ENCODE measurements at places on chromosomes 16 and 17.

GRCh38 chr16:58379736-58380135 is 12.5 kb upstream of the GINS3 start:
- DNase-seq, result no peak

GRCh38 chr17:18016426-18016825 is 22.5 kb downstream of the ATPAF2 start:
- no peak for DNase-seq

DNA sequence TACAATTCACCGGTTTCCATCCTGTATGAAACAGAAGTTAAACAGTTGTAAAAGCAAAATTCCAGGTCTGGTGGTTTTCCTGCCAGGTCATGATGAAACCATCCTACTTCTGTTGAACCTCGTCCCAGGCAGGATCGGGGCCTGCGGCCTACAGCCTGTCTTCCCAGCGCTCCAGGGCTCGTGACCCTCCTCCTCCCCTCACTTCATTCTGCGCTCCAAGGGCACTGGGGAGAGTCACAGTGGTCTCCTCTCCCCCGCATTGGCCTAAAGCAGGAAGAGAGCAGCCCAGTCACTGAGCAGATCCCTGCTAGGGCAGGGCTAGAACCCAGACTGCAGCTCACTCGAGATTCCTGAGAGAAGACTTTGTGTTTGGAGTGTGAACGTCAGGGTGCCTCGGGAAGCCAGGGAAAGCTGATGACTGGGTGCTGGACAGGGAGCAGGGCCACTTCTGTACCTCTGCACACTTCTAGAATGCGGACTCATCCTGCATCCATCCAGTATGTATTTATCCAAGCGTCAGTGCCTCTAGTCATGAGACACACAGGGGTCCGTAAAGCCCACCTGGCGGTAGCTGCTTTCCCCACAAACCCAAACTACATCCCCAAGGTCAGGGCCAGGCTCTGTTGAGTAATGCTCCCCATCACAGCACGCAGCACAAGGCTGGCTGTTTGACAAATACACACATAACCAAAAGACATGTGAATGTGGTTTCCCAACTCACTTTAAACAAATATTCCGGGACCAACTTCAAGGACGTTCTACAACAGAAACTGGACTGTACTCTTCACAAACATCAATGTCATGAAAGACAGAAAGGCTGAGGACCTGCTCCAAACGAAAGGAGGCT is 1.7 kb upstream of the ITGAE start:
- DNase-seq, result no peak

DNA sequence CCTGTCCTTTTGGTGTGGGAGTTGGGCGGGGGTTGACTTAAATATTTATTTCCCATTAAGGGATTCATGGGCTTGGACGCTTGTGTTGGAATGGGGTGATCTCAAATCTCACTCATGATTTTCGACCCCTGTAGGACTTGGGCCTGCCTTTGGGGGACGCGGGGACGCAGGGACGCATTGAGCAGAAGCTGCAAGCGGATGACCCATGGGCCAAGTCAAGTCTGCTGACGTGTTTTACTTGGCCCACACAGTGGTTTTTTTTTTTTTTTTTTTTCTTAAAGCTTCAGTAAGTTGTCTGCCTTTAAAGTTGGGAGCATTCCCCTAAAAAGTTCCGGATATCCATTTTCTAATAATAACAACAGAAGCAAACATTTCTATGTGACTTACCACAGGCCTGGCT is 28.9 kb downstream of the CMIP start:
- no peak for DNase-seq

DNA sequence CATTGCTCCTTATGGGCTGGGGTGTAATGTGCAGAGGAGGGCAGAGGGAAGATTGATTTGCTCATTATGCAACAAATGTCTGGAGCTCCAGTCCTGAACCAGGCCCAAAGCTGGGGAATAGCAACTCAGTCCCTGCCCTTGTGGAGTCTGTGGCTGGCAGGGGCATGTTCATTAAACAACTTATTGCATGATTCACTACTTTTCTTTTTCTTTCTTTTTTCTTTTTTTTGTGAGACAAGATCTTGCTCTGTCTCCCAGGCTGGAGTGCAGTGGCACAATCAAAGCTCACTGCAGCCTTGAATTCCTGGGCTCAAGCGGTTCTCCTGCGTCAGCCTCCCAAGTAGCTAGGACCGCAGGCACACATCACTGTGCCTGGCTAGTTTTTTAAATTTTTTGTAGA is 23.1 kb downstream of the MSI2 start:
- no peak for DNase-seq

DNA sequence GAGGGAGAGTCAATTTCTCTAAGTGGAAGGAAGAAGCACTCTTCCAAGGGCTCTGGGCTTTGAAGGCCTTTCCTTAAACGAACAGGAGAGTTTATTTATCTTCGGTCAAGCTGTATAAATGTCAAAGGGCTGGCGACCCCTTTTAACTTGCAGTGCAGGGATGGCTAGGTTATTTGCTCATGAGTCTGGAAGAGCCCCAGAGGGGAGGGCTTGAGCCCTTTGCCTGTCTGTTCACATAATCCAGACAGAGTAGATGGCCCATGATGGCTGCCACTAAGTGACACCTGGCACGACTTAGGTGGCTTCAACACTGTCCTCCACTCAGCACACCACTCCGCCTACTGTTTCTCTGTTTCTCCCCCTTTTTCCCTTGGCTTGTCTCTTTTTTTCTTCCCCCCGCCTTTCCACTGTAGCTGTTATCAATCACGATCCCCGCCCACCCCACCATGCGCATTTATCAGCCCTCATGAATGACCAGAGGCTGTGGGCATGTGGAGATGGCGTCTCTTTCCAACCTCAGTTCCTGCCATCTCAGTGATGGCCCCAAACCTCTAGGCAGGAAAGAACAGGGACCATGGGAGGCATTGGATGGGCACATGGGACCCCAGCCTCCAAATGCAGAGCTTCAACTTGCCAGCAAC is 408.7 kb upstream of the TNRC6C start:
- DNase-seq, result no peak

DNA sequence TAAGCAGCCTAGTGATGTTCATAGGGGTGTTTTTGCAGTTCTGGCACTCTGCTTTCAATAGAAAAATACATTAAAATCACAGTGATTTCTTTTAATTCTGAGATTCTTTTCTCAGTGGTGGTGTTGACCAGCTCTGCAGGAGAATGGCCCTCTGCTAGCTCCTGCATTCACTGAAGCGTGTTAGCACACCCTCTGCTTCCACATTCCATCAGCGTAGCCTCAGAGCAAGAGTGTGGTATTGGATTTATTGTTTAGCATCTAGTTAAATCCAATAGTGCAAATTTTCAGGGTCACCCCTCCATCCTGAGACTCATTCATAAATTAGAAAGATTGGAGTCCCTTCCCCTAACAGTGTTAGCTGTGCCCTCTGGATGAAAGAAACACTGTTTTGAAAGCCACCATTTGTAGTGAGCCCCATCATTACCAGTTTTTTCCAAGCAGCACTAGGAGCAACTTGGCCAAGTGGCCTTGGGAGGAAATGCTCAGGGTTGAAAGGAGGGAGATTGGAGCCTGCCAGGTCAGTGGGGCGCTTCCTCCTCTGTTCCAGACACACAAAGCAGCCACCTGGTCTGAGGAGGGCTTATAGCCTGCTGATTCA is 45.7 kb downstream of the B9D1 start:
- DNase-seq, result no peak

DNA sequence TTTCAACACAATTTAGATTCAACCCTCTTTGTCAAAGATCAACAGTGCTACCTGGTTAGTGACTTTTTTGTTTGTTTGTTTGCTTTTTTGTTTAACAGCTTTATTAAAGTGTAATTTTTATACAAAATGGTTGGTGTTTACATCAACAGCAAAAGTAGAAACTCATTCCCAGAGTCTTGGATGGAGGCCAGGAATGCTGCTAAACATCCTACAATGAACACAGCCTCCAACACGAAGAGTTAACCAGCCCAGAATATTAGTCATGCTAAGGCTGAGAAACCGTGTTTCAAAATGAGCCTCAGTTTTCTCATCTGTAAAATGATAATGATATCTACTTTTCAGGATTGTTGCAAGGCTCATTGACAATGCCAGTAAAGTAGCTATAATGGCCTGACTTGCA is 211.0 kb upstream of the MAF start:
- no peak for DNase-seq

DNA sequence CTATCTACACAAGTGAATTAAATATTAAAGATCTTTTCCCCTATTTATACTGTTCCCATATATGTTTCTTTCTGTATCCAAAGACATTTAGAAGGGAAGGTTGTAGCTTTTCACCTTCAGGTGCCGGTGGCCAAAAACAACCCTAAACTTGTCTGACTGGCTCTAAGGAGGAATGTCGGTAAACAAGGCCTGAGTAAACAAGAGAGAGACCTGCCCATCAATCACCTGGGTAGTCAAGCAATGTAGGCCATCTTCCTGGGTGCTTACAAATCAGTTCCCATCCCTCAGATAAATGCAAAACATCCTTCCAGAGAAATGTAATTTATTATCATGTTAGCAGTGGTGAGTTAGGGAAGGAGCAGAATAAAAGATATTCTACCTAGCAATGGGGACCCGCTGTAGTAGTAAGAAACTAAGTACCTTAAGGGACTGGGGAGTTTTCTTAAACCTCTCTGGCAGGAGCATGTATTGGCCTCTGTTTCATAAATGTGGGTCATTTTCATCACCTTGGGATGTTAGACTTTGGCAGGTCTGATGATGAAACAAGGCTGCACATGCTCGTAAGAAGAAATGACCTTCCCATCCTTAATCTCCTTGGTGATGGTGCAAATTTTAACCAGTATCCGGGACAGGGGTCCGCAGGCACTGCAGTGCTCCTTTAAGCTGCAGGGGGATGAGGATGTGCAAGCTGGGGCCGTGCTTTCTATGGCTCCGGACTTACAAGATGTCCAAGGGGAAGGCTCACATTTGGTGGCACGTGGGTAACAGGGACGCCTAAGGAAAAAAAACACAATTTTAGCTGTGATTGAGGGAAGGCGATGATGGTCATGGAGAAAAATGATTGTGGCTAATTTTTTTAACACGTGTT is 8.4 kb downstream of the KRT39 start:
- no peak for DNase-seq

DNA sequence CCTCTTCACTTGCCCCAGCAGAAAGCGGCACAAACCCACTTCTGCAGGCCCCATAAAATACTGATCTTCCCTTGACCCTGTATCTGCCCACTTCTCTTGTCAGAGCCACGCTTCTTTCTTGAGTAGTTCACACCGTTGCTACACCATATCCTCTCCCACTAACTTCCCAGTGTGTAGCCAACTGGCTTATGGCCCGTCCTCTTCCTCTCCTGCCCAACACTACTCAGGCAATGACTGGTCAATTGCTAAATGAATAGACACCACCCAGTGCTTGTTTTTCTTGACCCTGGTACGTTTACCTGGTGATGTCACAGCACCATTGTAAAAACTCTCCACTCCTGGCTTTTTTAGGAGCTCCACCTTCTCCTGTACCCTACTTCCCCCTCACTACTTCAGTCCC is 86.9 kb downstream of the NDEL1 start:
- no peak for DNase-seq

GRCh38 chr16:1542533-1542932 is 9.1 kb downstream of the TMEM204 start:
- DNase-seq, result no peak

GRCh38 chr17:21132428-21132827 is 5.7 kb downstream of the DHRS7B start:
- no peak for DNase-seq

DNA sequence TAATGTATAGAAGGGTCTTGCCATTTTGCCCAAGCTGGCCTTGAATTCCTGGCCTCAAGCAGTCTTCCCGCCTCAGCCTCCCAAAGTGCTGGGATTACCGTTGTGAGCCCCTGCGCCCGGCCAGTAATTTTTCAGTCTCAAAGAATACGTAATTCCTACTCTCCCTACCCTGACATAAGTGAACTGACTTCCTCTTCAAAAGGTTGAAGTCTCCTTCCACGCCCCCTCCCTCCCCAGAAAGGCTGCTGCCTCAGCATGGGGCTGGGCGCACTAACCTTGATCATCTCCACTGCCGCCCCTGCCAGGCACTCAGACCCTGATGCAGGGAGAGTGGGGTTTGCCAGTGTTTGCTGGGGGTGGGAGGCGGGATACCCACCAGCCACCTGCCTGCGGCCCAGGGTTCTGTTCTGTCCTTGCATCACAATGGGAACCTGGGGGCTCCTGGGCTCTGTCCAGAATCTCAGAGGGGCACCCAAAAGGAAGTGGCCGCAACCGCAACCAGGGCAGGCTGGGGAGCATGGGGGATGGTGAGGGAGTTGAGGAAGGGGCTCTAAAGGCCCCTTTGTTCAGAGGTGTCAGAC is 27.5 kb downstream of the KIFC3 start:
- no peak for DNase-seq

- no peak for DNase-seq
Measured at GRCh38 chr17:1003972-1004768, 7.2 kb downstream of the TIMM22 start.

- DNase-seq, result no peak
Measured at GRCh38 chr16:48075398-48075797, 80.4 kb downstream of the ABCC12 start.

GRCh38 chr16:49641250-49641649 is 214.7 kb downstream of the ZNF423 start:
- DNase-seq, result no peak

DNA sequence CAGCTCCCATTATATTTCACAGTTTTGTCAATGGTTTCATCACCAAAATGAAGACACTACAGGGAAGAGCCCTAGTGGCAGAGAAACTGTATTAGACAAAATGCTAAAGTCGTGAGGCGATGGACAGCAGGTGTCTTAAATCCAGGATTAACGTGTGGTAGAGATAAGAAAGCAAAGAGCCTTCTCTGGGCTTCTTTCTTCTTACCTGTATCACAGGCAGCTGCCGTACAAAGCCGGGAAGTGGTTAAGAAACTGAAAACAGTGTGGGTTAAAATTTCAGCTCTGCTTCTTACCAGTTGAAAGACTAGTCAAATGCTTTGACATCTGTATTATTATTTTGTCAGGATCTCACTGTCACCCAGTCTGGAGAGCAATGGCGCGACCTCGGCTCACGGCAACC is 98.2 kb upstream of the NUDT7 start:
- DNase-seq, result no peak

DNA sequence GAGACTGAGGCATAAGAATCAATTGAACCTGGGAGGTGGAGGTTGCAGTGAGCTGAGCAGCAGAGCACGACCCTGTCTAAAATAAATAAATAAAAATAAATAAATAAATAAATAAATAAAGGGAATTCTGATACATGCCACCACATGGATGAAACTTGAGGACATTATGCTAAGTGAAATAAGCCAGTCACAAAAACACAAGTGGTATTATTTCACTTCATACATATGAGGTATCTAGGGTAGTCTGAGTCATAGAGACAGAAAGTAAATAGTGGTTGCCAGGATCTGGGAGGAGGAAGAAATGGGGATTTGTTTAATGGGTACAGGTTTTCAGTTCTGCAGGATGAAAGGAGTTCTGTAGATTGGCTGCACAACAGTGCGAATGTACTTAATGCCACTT is 16.3 kb downstream of the PIPOX start:
- no peak for DNase-seq

- no peak for DNase-seq
Measured at GRCh38 chr16:31128711-31129567, 6.6 kb downstream of the PRSS8 start.

GRCh38 chr17:61284746-61285145 is 114.9 kb upstream of the TBX2 start:
- no peak for DNase-seq

Measured in T-helper 17 cell (primary cell).